ENCODE measurements at places on chromosomes 4 and X.

GRCh38 chr4:60948008-60948407, 252.1 kb upstream of the ADGRL3 start:
- DNase-seq = no peak

- no peak for DNase-seq
These were observed 96.5 kb upstream of the DUSP21 start for GRCh38 chrX:44747317-44747716.

GRCh38 chr4:99134586-99134985, 9.5 kb downstream of the ADH4 start:
- no peak for DNase-seq

DNA sequence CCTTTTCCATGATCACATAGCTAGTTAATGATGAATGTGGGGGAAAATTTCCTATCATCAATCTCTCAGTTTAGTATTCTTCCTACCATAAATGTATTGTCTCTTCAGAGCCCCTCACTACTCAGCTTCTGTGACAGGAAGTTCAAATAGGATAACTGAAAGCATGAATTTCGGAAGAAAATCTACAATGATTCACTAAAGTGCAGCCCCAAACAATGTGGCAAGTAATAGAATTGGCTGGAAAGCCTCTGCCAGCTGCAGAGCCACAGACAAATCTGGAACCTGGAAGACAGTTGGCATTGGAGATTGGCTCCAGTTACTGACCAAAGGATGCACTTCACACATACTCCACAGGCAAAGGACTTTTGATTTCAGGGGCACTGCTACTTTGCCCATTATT, 35.2 kb downstream of the EGF start:
- DNase-seq = no peak

All from stimulated activated CD8-positive, alpha-beta memory T cell treated with anti-CD3 and anti-CD28 coated beads, Interleukin-15, amount 100 ng/mL, for 24 hours (primary cell).